CD4-positive, alpha-beta T cell (primary cell): ENCODE measurements at places on chromosomes 5 and 9. TPM values are rescaled to one million over a fixed set of nuclear protein-coding genes. Genes with fewer than 3 reads are reported as not detected.

DNA sequence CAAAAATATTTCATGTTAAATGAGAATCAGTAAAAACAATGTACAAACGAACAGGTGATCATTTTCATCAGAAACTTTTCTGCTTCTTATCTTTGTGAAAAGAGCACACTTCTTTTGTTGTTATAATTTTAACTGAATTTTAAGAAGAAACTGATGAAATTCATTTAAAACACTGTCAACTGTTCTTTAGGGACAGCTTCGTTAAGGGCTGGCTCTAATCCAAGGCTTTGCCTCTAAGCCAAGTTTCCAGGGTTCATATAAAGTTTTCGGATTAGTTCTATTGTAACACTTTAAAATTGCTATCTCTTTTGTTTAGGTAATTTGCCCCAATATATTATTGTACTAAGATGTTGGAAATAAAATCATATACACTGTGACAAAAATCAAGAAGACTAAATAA lies 559.2 kb downstream of the TUSC1 start:
- no peak overlapping the region for H3K4me3 ChIP-seq
- H3K36me3 ChIP-seq = no peaks in the 10 kb centered on the region
- no peaks in the 10 kb centered on the region for H3K4me1 ChIP-seq
- H3K27me3 ChIP-seq = no peaks in the 10 kb centered on the region
- no peak overlapping the region for H3K27ac ChIP-seq
- no peak for DNase-seq

DNA sequence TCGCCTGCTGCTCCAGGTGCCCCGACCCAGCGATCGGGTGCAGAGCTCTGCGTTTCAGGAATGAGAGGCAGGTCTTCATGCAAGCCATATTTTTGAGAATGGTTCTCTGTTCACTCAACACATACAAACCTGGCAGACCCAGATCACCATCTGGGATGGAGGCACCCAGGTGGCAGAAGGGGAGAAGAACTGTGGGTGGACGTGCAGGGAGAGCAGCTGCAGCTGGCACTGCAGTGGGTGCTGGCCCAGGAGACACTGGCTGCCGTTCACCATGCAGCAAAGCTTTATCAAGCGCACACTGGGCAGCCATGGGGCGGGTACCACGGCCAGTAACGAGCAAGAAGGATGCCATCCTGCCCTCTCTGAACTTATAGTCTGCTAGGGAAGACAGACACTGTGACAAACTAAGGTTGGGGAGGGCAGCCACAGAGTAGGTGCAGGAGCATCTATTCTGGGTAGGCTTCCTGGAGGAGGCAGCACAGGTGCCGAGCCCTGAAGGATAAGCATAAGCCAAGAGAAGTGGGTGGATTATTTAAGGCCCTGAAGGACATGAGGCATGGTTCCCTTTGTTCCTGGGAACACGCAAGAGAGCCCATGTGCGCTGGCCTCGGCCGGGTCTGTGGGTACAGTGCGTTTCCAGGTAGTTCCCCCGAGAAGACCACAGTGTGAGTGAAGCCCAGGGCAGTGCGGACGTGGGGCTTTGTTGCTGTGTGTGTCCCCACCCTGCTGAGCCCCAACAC lies 46.2 kb upstream of the FCN2 start:
- no peaks in the 10 kb centered on the region for H3K4me1 ChIP-seq
- no peak overlapping the region for H3K27ac ChIP-seq
- DNase-seq = no peak
- no peak overlapping the region for H3K4me3 ChIP-seq

GRCh38 chr9:97808972-97809371 lies 44.1 kb upstream of the FOXE1 start:
- peaks cover 5% of the 10 kb centered on the region for H3K4me1 ChIP-seq
- peaks cover 7% of the 10 kb centered on the region for H3K27me3 ChIP-seq
- no peak overlapping the region for H3K27ac ChIP-seq
- no peak for DNase-seq

The GRIN1 gene
- total RNA-seq = not detected

The GTF3C4 gene
- total RNA-seq = 9.6 TPM

DNA sequence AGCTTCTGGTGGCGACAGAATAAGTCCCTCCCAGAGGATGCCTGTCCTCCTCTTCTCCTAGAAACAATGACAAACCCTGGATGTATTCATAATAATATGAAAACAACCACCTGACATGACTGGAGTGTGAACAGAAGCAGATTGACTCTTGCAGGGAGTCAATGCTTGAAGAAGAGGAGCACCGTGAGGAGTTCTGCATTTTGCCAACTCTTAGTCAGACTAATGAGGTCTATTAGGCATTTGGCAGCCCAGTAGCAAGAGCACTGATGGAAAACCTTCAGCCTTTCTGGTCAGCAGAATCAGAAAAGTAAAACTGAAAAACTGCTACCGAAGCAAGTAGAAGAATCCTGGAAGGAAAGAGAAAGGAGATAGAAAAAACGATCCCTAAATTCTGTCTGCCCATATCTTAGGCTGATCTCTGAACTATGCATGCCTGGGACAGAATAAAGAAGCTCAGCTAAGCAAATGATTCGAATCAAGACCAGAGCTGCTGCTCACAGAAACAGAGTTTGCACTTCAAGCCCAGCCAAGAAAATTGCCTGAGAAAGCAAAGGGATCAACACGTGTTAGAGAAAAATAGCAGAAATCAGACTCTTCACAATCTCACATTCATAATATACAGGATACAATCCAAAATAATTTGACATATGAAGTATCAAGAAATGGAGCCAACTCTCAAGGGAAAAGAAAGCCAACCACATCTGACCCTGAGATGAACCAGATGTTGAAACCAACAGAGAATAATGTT lies 69.5 kb upstream of the OSMR start:
- no peaks in the 10 kb centered on the region for H3K4me1 ChIP-seq
- H3K4me3 ChIP-seq = no peak overlapping the region
- no peak overlapping the region for H3K27ac ChIP-seq
- no peak for DNase-seq
- H3K27me3 ChIP-seq = peaks cover 3% of the 10 kb centered on the region

- H3K36me3 ChIP-seq = no peaks in the 10 kb centered on the region
- peaks cover 3% of the 10 kb centered on the region for H3K4me1 ChIP-seq
- H3K27ac ChIP-seq = no peak overlapping the region
- peaks cover 4% of the 10 kb centered on the region for H3K27me3 ChIP-seq
- DNase-seq = no peak
Measured at GRCh38 chr5:97095318-97095732, 47.1 kb downstream of the LIX1 start.

DNA sequence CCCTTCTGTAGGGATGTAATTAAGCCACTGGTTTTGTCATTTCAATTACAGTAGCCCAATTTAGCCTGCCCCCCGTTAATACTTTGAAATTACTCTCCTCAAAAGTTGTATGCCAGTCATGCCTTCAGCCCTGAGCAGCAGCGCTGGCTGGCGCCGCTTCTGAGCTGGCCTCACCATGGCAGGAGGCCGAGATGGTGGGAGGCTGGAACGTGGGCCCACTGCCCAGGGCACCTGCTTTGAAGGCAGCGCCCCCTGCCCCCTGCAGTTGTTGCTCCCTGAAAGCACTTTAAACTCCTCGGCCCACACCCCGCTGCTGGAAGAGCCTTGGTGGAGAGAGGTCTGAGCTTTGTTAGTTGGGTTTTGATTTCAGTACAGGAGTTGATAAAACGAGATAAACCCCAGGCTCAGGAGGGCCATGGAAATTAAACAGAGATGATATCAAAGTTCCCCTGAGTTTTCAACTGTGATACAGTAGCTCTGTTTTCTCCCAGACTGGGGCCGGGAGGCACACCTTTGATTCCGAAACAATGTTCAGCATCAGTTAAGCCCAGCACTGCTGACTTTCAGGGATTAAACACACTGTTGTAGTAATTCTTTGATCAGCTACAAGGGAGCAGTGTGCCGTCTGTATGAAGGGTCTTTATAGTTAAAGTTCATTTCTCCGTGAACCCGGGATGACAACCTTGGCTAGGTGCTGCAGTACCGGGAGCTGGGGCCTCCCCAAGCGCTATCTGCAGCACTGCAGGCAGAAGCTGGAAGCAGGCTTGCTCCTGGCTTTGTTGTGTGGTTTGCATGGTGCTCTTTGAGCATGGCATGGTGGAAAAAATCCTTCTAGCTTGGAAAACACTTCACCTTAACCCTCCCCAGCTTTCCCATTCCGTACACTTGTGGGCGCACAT lies 9.5 kb downstream of the MVB12B start:
- no peak for DNase-seq
- no peaks in the 10 kb centered on the region for H3K27me3 ChIP-seq
- H3K4me1 ChIP-seq = peaks cover 6% of the 10 kb centered on the region
- H3K27ac ChIP-seq = no peak overlapping the region

- no peaks in the 10 kb centered on the region for H3K4me1 ChIP-seq
- peaks cover 55% of the 10 kb centered on the region for H3K36me3 ChIP-seq
- no peaks in the 10 kb centered on the region for H3K27me3 ChIP-seq
- H3K27ac ChIP-seq = no peak overlapping the region
- H3K4me3 ChIP-seq = no peak overlapping the region
Measured at GRCh38 chr5:41835645-41836044, 34.6 kb downstream of the OXCT1 start.

DNA sequence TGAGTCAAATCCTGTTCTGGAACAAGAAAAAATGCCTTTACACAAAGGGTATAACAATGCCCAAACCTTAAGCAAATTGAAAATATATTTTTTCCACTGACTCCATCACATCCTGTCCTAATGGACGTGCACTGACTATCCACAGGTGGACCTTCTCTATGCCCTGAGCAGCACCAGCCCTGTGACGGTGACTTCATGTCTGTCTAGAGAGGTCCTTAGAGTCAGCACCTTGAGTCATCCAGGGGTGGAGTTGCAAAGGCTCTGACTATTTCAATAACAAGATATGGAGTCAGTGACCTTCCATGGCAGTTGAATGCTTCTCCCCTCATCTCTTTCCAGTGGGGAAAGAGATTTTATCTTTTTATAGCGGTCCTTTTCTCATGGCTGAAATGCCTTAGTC lies 78.0 kb downstream of the YIPF5 start:
- no peak for DNase-seq
- no peaks in the 10 kb centered on the region for H3K27me3 ChIP-seq
- H3K27ac ChIP-seq = no peak overlapping the region
- H3K4me3 ChIP-seq = no peak overlapping the region
- no peaks in the 10 kb centered on the region for H3K4me1 ChIP-seq

- no peak for DNase-seq
- no peaks in the 10 kb centered on the region for H3K4me1 ChIP-seq
- no peaks in the 10 kb centered on the region for H3K36me3 ChIP-seq
- H3K27me3 ChIP-seq = no peaks in the 10 kb centered on the region
- no peak overlapping the region for H3K4me3 ChIP-seq
Measured at GRCh38 chr5:41433552-41434181, 76.7 kb downstream of the PLCXD3 start.

- no peak overlapping the region for H3K4me3 ChIP-seq
- peaks cover 3% of the 10 kb centered on the region for H3K27me3 ChIP-seq
Measured at GRCh38 chr9:116984111-116984510, 297.0 kb downstream of the TRIM32 start.

- no peaks in the 10 kb centered on the region for H3K4me1 ChIP-seq
- H3K27me3 ChIP-seq = no peaks in the 10 kb centered on the region
- no peak for DNase-seq
- no peak overlapping the region for H3K27ac ChIP-seq
- peaks cover 2% of the 10 kb centered on the region for H3K36me3 ChIP-seq
- H3K4me3 ChIP-seq = no peak overlapping the region
Measured at GRCh38 chr9:127545196-127546124, 66.6 kb upstream of the STXBP1 start.

DNA sequence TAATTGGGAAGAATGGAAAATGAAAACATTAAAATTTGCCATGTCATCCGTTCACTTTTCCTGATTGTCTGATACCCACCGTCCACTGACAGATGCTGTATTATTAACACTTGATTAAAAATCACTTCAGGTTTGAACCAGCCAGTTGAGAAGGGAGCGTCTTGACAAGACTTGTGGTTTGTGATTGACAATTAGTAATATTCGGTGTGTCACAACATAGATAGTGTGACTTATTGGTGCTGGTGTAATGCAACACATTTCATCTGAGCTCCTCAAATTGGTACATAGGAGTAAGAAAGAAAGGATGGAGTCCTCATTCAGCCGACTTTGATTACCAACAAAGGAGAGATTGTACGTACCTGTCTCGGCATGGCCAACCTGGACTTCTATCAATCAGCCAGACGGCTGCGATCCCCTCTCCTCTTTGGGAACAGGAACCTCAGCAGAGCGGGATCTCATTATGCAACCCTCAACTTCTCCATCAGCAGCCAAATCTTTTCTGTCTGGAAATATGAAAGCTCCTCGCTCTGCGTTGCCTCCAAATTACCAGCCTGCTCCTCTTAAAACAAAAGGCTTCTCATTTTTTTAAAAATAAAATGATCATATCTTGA lies 211.7 kb upstream of the MVB12B start:
- no peak overlapping the region for H3K27ac ChIP-seq
- H3K4me3 ChIP-seq = no peak overlapping the region
- H3K4me1 ChIP-seq = no peaks in the 10 kb centered on the region
- no peak for DNase-seq

DNA sequence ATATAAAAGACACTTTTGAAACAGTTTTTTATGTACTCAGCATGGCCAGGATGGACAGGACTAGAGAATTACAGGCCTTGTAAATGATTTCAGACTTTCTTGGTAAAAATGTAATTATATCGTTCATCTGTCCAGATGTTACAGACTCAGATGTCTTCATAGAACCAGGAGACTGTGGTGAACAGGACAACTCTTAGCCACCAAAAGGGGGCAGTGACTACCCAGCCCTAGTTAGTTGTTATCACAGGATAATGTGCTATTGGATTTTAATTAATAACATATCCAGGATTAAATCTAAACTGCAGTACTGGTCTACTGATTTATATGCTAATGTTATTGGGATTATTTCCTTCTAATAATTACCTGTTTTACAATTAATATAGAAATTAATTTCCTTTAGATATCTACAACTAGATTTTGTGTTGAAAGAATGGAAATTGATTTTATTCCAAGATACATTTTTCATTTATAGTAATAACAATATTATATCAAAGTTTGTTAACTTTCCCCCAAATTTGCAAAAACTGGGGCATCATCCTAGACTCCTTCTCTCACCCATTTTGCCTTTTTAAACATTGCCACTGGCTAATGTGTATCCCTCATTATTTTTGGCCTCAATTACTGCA lies 99.4 kb downstream of the MTREX start:
- H3K4me3 ChIP-seq = no peak overlapping the region
- no peaks in the 10 kb centered on the region for H3K27me3 ChIP-seq
- DNase-seq = peak; percentile 51
- no peaks in the 10 kb centered on the region for H3K4me1 ChIP-seq
- no peak overlapping the region for H3K27ac ChIP-seq

DNA sequence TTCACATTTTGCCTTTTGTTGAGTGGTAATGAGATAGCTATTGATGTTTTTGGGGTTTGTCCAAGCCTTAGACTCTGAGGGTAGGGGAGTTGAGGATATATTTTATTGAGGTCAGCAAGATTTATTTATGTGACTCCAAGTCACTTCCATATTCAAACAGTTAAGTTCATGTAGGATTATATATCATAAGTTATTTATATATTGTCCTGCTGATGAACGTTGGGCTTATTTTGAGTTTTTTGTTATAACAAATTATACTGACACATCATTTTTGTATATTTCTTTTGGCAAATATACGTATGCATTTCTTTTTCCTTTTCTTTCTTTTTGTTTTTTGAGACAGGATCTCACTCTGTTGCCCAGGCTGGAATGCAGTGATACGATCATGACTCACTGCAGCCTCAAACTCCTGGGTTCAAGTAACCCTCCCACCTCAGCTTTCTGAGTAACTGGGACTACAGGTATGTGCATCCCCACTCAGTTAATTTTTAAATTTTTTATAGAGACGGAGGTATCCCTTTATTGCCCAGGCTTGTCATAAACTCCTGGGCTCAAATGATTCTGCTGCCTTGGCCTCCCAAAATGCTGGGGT lies 23.5 kb upstream of the IL12B start:
- H3K27me3 ChIP-seq = no peaks in the 10 kb centered on the region
- H3K4me1 ChIP-seq = no peaks in the 10 kb centered on the region
- DNase-seq = no peak
- H3K4me3 ChIP-seq = no peak overlapping the region
